Left renal pelvis (tissue), 4 donors: ENCODE measurements at places on chromosomes 5 and 9. TPM values are rescaled to one million over a fixed set of nuclear protein-coding genes. Genes with fewer than 3 reads are reported as not detected.

DNA sequence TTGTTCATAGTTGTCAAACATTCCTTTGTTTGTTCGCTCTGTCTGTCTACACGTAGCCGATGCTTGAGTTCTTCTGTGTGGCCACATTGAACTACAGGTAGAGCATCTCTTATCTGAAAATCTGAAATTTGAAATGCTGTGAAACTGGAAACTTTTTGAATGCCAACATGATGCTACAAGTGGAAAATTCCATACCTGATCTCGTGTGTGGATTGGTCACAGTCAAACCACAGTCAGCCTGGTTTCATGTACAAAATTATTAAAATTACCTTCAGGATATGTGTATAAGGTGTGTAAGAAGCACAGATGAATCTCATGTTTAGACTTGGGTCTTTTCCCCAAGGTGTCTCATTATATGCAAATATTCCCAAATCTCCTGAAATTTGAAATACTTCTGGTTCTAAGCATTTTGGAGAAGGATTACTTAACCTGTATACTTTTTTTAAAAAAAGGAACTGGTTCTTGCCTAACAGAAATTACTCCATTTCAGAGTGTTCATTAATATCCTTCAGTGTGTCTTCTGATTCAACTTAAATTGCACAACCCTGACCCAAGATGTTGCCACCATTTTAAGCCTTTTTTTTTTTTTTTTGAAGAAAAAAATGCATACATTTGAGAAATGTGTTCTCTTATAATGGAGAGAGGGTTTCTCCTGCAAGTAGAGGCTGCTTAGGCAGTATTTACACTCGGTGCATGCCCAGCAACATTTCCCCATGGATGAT, 254.3 kb downstream of the MAST4 start:
- no peak for DNase-seq

DNA sequence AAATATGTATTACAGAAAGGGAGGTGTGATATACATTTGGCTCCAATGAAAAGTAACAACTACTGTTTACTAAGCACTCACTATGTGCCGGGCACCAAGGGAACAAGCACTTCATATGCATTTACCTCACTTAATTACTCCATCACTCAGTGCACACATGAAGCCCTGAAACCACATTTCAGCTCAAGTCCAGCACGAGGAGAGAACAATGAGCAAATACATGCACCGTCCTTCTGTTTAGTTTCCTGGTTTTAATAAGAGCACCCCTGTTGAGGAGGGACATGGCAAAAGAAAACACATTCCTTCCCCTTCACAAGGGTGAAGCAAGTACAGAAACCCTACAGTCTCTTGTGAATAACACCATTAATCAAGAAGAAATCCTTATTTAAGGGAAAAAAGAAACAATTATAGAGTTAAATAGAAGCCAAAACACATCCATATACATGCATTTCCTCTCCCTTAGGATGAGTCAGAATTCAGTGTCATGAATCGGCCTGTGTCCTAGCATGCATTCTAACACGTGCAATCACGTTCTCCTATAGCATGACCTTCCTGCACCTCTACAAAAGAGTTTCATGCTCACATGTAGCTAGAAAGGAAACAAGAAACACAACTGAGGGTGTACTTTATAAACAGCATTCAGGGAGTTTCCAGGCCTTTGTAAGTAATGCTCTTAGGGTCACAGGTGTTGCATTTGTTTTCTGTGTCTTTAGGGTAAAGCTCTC, 411.6 kb downstream of the BNC2 start:
- DNase-seq, result no peak

DNA sequence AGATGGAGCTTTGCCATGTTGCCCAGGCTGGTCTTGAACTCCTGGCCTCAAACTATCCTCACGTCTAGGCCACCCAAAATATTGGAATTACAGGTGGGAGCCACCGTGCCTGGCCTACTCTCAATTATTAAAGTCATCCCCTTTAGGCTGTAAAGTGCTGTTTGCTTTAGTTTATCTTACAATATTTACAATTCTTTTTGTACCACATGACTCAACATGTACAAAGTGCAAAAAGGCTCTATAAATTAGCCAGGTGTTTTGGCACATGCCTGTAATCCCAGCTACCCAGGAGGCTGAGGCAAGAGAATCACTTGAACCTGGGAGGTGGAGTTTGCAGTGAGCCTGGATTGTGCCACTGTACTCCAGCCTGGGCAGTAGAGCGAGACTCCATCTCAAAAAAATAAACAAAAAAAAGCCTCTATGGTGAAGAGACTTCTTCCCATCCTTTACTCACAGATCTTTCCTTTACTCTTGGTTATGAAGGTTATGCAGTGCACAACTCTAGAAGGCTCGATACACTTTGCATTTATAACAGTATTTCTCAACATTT, 28.5 kb upstream of the MLLT3 start:
- DNase-seq, result no peak

DNA sequence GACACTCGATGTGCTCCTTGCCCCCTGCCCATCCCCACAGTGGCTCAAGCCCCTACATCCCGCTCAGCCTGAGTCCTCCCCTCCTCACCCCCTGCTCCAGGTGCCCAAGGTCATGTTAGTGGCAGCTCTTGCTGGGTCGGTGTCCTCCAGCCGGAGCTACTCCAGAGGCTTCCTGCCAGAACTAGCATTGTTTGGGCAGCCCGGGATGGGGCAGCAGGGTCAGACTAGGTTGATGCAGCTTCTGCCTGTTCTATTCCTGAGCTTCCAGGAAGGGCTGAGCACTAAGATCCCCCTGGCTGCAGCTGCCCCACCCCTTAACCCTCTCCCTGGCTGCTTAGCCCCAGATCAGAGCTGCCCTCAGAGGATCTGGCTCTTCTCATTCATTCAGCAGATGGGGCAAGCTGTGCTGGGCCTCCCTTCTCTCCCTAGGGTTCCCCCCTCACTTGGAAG, 671 bp downstream of the RGS14 start:
- DNase-seq, result no peak

DNA sequence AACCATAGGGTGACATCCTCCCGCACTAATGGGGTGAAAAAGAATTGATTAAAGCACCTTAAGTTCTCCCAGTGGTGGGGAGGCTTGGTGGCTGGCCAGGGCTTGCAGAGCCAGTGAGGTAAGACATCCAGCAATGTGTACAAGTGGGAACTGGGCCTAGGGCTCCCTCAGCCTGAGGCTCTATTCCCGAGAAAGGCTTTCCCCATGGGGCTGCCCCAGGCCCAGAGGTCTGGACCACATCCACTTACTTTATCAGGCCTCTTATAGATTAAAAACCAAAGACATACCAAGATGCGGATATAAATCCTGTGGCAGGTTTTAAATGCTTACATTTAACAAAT, 35.3 kb downstream of the C5orf15 start:
- DNase-seq, result no peak

The LCN10 gene
- polyA plus RNA-seq, result 2.1 TPM

GRCh38 chr9:133968428-133968827, 23.7 kb downstream of the VAV2 start:
- DNase-seq, result no peak

GRCh38 chr5:2686321-2687124, 65.0 kb downstream of the IRX2 start:
- no peak for DNase-seq

DNA sequence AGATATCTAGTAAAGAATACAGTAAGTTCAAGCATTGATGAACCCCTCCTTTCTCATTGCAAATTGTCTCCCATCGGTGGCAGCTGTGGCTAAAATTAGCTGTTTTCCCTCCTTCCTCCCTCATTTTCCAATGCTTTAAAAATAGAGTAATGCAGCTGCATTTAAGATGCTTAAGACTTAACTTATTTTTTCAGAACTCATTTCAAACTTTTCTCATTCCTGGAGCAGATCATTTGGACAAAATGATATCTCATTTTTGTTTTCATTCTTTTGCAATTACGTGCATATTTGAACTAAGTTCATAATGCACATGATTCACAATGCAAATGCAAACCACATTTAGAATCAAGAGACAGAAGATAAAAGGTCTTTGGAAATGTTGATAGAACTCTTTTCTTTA, 14.6 kb downstream of the HSPB3 start:
- no peak for DNase-seq

The PLAC8L1 gene
- 0.62 TPM for polyA plus RNA-seq

GRCh38 chr9:134716067-134716466, 74.5 kb downstream of the COL5A1 start:
- no peak for DNase-seq

DNA sequence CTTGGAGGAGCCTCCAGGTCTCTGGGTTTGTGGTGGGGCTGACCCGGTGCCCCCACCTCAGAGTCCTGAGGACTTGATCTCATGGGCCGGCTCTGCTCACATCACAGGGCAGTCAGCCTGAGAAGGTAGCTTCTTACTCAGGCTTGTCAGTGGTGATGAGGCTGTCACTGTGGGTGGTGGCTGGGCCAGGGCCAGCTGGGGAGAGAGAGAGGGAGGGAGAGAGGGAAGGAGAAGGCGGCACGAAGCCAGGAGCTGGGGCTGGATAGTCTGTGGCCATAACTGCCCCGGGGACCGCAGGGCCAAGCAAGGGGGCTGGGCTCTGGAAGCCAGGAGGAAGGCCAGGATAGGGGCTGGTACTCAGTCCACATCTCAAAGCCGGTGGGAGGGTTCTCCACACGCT, 6.5 kb downstream of the NTNG2 start:
- no peak for DNase-seq

The OTP gene
- not detected for polyA plus RNA-seq

DNA sequence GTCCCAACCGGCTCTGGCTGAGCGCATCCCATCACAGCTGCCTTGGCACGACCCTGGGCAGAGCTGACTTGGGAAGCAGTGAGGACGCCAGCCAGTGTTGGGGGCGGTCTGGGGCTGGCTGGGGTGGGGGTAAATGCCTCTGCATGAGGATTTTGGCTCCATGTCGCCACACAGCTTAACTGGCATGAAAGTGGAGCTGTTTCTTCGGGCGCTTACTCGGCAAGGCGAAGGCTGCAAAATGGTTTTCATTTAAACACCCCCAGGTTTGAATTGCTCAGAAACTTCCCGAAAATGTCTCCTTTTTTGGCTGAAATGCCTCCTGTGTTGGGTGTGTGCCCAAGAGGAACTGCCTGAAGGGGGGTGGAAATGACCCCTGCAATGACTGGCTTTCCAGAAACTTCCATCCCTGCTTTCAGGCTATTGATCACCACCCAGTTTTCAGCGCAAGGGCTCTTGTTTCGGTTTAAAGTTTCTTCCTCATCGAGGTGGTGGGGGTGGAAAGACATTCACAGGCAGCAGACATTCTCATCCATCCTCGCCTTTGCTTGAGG, 38.3 kb downstream of the PTGES start:
- no peak for DNase-seq

DNA sequence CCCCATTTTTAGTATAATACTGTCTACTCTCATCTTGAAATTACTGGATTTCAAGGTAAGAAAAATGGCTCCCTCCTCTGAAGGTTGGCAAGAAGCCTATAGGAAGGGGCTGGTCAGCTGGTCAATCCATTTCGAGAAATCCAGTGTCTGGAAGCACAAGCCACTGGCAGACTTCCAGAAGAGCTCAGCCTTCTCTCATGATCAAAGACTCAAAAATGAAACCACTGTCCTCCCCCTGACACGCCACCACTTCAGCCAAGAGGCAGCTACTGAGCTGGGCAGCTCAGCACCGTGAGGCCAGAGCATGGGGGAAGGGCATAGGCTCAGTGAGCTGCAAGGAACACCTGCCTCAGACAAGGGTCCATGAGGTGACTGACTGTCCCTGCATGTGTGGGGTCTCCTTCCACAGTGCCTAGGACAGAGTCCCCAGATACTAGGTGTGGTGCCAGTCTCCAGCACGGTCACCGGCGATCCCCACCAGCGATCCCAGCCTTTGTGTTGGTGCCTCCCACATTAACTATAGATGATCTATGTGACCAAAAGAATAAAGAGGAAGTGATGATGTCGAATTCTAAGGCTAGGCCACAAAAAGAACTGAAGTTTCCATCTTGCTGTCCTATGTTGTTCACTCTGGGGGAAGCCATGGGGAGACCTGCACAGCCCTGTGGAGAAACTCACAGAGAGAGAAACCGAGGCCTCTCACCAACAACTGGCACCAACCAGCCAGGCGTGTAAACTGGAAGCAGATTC, 100.1 kb upstream of the LRRTM2 start:
- no peak for DNase-seq

GRCh38 chr9:10744669-10745068, 131.9 kb upstream of the PTPRD start:
- no peak for DNase-seq

The RAB14 gene
- 114 TPM for polyA plus RNA-seq

GRCh38 chr5:61277781-61278180, 54.3 kb upstream of the ZSWIM6 start:
- DNase-seq, result no peak

The IL9 gene
- not detected for polyA plus RNA-seq

The IRGM gene
- polyA plus RNA-seq, result 1.3 TPM

The AMBP gene
- 19.5 TPM for polyA plus RNA-seq
